ENCODE measurements at places on chromosomes 11 and 22.

- DNase-seq: peak; percentile 13
Observed at GRCh38 chr11:35714882-35715627, 52.5 kb downstream of the TRIM44 start.

DNA sequence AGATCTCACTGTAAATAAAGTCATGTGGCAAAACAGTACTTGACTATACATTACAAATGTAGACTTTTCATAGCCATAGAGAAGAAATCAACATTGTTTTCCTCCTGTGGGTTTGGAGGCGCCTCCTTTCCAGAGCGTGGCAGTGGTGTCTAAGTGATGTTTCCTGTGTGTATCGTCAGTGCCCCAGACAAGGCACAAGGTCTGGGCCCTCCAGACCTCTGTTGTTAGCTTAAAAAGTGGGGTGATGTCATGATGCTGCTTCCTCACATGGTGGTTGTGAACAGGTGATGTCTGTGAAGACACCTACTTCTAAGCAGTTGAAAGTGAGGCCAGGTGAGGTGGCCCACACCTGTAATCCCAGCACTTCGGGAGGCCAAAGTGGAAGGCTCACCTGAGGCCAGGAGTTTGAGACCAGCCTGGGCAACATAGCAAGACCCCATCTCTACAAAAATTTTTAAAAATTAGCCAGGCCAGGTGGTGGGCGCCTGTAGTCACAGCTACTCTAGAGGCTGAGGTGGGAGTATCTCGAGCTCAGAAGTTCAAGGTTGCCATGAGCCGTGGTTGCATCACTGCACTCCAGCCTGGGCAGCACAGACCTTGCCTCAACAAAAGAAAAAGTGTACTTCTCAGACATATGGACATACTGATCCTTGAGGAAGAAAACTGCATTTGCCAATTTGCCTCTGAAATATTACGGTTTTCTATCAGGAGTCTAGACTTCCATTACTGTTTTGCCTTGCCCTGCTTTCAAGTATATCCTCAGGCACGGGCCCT, 15.7 kb downstream of the NUP50 start:
- DNase-seq: no peak

DNA sequence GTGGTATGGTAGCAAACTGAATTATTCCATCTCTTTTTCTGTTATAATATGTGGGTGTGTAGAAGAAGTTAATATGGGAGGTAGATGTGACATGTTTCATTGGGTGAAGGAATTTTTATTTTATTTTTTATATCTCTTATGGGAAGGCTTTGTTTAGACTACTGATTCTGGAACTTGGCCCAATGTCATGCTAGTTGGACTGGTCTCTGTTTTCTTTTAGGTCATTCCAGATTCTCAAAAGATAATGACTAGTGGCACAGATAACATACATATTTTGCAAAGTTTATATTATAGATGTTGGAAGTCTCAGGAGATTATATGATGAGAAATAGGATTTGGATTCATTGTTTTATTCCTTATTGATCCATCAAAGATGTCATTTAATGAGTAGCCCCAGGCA, 1.3 kb upstream of the OOSP3 start:
- DNase-seq: no peak

GRCh38 chr11:107716884-107717532, 5.2 kb upstream of the SLN start:
- no peak for DNase-seq

- DNase-seq: no peak
Observed at GRCh38 chr22:38756711-38757463, 1.1 kb upstream of the SUN2 start.

- DNase-seq: no peak
Observed at GRCh38 chr11:97364047-97364446, 974.2 kb downstream of the JRKL start.

DNA sequence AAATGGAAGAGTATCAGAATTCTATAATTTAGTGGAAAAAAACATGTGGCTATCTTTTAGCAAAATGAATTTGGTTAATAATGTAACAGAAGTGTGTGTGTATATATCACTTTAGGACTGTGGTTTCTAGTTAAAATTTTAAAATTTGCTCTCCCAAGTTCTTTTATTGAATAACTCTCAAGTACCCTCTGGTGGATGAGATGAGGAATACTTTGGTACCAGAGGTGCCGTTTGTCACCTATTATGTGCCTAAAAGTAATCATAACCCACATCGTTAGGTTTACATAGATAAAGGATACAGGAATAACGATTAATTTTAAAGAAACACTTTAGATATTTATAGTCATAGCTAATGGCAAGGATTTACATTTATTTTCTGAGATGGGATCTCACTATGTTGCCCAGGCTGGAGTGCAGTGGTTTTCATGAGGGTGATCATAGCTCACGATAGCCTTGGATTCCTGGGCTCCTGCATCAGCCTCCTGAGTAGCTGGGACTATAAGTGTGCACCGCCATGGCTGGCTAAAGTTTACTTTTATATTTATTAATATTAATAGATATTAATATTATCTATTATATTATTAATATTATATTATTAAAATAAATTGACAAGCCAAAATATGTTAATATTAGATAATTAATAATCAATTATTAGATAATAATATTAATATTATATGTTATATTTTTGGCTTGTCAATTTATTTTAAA, 66.7 kb upstream of the CAPRIN1 start:
- no peak for DNase-seq

DNA sequence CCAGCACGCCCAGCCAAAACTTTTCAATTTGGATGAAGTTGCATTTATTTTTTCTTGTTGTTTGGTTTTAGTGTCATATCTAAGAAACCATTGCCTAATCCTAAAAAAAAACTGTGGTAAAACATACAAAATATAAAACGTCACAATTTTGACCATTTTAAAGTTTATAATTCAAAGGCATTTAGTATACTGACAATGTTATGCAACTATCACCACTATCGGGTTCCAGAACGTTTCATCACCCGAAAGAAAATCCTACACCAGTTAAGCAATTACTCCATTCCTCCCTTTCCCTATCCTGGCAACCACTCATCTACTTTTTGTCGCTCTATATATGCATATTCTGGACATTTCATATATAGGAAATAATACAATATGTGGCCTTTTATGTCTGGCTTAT, 30.5 kb upstream of the PHOX2A start:
- no peak for DNase-seq

- DNase-seq: no peak
Observed at GRCh38 chr11:20258376-20258895, 98.2 kb upstream of the DBX1 start.

GRCh38 chr11:78832226-78832947, 257.7 kb upstream of the NARS2 start:
- DNase-seq: no peak

DNA sequence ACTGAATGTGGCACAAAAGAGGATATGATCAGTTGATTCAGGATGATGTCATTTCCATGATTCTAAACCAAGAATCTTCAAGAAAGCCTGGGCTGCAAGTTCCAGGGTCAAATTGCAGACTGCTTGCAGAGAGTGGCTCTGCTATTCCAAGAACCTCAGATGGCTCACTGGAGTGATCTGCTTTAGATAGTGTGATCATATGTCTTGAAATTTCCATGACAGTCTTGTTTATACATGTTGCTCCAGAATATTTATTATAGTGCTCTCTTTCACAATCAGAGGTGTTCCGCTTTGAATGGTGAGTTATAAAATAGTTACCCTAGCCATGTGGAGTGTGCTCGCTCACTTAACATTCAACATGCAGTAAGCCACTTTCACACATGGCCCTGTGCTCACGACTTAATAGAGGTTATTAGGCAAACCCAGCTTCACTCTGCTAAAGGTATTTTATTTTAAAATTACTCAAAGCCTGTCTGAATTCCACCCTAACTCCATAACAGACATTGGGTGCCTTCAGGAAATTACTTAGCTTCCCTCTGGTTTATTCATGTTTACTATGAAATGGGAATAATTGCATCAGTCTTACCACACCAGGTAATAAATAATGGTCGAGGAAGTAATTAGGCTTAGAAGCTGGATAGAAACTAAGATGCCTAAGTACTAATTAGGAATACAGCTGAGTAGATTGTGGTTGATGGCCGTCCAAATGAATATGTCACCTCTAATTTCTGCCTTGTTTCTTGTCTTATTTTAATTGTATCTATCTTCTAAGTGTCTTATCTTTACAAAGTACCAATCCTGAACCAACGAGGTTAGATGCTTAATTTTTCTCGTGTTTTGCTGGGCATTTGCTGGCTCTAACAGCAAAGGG, 187.9 kb downstream of the ETS1 start:
- no peak for DNase-seq

- no peak for DNase-seq
Observed at GRCh38 chr11:10731064-10731680, 19.9 kb upstream of the CTR9 start.

DNA sequence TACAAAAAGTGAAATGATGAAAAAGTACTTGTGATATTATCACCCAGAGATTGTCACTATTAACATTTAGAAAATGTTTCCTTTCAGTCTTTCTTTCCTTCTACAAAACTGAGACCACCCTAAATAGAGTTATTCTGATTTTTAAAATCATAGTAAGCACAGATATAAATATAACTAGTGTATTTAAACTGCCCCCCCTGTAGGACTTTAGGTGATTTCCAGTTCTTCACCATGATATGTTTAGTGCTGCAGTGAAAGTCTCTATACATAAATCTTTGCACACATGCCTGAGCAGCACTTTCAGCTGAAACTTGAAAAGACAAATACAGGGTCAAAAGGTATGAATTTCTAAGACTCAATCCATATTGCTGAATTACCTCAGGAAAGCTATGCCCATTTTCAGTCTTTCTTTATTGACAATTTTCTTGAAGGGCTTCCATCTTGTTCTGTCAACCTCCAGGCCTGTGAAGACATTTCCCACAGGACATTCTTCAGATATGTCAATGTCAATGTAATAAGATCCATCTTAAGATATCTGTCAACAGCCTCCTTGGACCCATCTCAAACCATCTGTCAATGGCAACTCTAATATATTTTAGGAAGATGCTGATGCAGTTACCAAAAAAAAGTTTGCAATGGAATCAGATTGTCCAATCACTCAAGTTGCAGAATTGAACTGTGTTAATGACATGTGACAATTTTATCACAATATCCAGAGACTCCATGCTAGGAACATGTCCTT, 30.8 kb upstream of the LDLRAD3 start:
- DNase-seq: peak; percentile 18

DNA sequence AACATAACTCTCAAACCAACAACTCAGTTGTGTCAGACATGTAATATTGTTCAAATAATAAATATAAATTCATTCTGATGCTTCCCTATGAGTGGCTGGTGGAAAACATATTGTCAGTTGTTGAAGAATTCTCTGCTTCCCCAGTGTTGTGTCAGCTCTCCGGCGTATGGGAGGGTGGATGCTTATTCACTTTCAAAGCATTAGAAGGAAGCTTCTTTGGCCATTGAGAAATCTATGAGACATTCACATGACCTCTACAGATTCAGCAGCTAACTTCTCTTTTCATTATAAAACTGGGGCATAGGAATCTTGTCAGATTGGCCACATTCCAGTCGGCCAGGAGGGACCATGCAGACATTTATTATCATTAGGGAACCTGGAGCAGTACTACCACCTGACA, 2.9 kb downstream of the OR51V1 start:
- DNase-seq: no peak

- DNase-seq: no peak
Observed at GRCh38 chr11:119479685-119480275, 56.8 kb upstream of the THY1 start.

- no peak for DNase-seq
Observed at GRCh38 chr11:57978686-57979531, 44.8 kb upstream of the OR9Q1 start.

- peak; percentile 15 for DNase-seq
Observed at GRCh38 chr22:44427611-44428470, 70.2 kb downstream of the RTL6 start.

DNA sequence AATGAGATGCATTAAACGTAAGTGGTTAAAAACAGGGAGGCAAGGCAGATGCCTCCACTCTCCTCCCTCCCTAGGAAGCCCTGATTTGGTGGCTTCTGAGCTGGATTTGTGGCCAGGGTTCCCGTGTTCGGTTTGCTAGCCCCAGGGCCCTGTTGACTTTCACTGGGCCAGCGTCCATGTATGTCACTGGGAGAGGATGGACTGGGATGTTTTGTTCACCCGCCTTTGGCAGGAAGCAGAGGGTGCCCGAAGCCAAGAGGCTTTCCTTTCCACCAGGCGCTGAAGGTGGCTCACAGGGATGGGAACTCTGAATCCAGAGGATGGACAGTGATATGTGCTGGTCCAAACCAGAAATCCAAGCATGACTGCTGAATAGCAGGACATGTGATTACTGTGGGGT, 146.6 kb downstream of the CSNK2A3 start:
- no peak for DNase-seq

GRCh38 chr11:65822776-65823528, 10.8 kb upstream of the SNX32 start:
- DNase-seq: no peak

GRCh38 chr22:22599248-22599647, 40.2 kb upstream of the PRAME start:
- no peak for DNase-seq

DNA sequence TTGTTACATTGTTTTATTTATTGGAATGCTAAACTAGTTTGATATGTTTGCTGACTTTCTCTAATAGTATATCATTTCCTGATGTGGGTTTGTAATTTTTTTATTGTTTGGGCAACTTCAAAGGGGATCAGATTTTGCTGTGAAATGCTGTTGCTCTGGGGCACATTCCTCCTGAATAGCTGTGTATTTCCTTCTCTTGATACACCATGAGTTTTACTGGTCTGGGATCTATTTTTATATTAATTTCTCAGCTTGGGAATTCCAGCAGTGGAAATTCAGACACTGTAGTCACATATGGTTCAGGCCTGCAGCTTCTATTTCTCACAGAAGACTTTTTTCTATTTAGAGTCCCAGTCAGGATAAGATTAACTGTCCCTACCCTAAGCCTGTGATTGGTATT, 58.9 kb downstream of the RPUSD4 start:
- DNase-seq: no peak

GRCh38 chr11:69867076-69868005, 48.1 kb upstream of the FGF3 start:
- no peak for DNase-seq

- DNase-seq: no peak
Observed at GRCh38 chr11:20066783-20067156, 93.5 kb downstream of the DBX1 start.

DNA sequence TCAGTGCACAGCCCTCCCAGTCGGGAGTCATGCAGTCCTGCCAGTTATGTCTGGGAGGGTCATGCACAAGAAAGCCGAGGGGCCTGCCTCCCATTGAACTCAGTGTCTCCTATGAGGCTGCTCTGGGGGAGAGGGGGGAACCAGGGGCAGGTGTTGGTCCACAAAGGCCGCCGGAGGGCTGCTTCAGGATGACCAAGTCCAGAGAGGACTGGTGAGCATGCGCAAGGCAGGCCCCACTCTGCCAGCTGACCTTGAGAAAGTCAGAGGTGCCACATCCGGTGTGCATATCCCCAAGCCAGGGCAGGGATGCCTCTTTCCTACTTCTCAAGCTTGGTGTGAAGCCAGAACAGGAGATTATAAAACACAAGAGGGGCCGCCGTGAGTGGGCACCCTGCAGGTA, 4.4 kb downstream of the SCN4B start:
- no peak for DNase-seq

- DNase-seq: no peak
Observed at GRCh38 chr11:90747057-90747456, 524.2 kb upstream of the CHORDC1 start.

Data from GM13976 (cell line).